Breast epithelium (tissue), 4 donors: ENCODE measurements at places on chromosomes 2 and 18.

- no peak for DNase-seq
- H3K27ac ChIP-seq = no peak overlapping the region
- no peaks in the 10 kb centered on the region for H3K27me3 ChIP-seq
Observed at GRCh38 chr18:54679318-54680149, 88.5 kb downstream of the DYNAP start.

- DNase-seq = no peak
- peaks cover 2% of the 10 kb centered on the region for H3K4me1 ChIP-seq
- no peaks in the 10 kb centered on the region for H3K27me3 ChIP-seq
- no peak overlapping the region for H3K4me3 ChIP-seq
- H3K36me3 ChIP-seq = no peaks in the 10 kb centered on the region
Observed at GRCh38 chr2:28687640-28688385, 63.8 kb upstream of the PPP1CB start.

DNA sequence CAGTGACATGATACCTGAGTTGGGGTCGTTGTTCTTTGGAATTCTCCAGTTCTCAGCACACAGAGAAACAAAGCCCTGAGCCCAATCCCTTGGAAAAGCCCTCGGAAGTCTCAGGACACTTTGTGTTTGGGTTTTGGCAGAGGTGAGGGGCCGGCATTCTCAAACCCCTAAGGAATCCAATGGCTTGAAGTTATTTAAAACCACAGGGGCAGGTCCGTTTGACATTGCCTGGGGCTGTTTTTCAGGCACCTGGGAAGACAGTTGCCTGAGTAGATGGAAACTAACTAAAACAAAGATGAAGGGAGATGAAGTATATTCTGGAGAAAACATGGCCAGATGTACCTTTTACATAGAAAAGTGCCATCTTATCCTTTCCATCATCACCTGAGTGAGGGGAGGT lies 22.5 kb upstream of the OTOF start:
- H3K36me3 ChIP-seq = no peaks in the 10 kb centered on the region
- no peak for DNase-seq
- no peaks in the 10 kb centered on the region for H3K27me3 ChIP-seq
- H3K27ac ChIP-seq = no peak overlapping the region

DNA sequence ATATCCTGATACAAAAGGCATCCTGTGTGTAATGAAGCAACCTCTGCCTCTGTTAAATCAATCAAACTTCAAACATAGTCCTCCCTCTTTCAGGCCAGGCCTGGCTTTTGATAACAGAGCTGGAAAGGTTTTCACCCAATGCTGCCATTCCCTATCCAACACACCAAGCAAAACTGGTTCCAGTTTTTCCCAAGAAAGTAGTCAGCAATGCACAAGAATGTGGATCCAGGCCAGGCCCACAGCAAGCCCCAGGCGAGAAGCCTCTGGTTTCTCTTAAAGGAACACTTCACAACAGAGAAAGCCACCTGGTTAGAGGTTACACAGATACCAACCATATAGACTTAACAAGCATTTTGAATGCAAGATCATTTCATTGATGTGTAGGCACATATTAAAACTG lies 49.2 kb upstream of the CCDC150 start:
- H3K4me3 ChIP-seq = no peak overlapping the region
- DNase-seq = no peak
- H3K27ac ChIP-seq = no peak overlapping the region

DNA sequence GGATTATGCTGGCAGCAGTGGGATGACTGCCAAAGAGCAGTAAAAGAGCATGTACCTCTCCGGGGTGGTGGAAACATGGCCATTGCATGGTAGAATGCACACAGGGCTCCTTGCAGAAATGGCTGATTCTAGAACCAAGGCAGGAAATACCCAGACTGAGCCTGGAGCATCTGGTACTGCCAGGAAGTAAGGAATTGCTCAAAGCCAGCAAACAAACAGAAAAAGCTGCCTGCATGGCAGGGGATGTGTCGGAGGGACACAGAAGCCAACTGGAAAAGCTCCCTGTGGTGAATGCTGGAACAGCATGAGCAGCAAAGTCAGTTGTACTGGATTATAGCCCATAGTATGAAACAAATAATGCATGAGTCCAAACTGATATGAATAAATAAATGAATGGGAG lies 78.0 kb upstream of the NFATC1 start:
- H3K4me3 ChIP-seq = no peak overlapping the region
- H3K4me1 ChIP-seq = no peaks in the 10 kb centered on the region
- no peak overlapping the region for H3K27ac ChIP-seq
- H3K27me3 ChIP-seq = no peaks in the 10 kb centered on the region
- no peaks in the 10 kb centered on the region for H3K36me3 ChIP-seq

DNA sequence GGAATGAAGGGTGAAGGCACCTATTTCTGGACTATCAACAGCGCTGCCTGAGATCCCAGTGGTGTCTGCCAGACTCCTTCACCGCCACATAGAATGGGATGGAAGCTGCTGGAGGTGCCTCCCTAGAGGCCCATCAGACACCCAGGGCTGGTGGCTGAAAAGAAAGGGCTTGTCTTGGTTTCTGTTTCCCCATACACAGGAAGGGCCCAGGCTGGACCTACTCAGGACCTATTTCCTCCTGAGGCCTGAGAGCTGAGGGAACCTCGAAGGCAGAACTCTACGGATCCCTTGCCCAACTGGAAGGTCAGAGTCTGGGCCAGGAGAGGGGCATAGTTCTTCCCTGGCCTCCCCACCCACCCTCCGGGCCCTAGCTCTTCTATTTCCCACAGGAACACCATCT lies 2.9 kb upstream of the CLEC4F start:
- H3K4me1 ChIP-seq = no peaks in the 10 kb centered on the region
- no peak overlapping the region for H3K27ac ChIP-seq
- H3K4me3 ChIP-seq = no peak overlapping the region
- DNase-seq = no peak
- no peaks in the 10 kb centered on the region for H3K36me3 ChIP-seq

DNA sequence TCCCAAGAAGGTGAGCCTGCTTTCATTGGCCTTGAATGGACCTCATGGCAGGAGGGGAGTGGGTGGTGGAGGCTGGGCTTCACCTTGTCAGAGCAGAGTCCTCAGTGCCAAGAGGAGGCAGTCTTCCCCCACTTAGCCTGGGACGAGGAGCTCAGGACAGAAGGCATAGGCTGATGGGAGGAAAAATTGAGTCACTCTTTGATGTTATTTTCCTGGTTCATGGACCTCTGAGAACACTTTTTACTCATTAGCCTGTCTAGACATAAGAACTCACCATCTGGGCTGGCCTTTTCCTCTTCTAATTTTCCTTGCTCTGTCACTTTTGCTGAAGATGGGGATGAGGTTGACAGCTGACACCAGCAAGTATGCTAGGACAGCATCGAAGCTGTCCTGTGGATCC lies 225.7 kb upstream of the TNP1 start:
- DNase-seq = no peak
- no peaks in the 10 kb centered on the region for H3K27me3 ChIP-seq
- H3K27ac ChIP-seq = no peak overlapping the region
- H3K4me3 ChIP-seq = no peak overlapping the region

DNA sequence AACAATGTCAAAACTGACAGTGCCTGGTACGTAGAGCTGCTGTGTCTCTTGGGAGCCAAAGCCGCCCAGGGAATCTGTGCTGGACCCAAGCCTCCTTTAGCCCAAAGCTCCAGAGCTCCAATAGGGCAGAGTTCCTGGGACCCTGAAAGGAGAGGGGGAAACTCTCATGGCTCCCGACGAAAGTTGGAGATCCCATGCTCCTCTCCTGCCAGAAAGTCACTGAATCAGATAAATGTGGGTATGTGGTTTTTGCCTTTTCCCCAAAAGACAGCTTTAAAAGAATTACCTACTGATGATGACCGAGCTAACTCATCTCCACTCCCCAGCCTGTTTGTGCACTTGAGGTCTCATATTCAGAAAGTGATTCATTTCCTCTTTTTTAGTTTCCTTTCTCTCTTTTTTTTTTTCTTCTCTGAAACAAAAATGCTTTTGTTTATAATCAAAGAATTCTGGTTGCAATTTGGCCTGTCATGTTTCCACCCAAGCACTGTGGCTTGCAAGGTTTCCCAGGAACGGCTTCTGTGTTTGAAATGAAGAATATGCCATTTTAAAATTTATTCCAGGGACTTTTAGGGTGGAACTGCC lies 14.1 kb upstream of the PMAIP1 start:
- H3K27ac ChIP-seq = no peak overlapping the region
- no peaks in the 10 kb centered on the region for H3K36me3 ChIP-seq
- H3K4me3 ChIP-seq = no peak overlapping the region
- H3K4me1 ChIP-seq = no peaks in the 10 kb centered on the region
- no peak for DNase-seq
- H3K27me3 ChIP-seq = no peaks in the 10 kb centered on the region

- H3K4me1 ChIP-seq = no peaks in the 10 kb centered on the region
- no peak for DNase-seq
- no peaks in the 10 kb centered on the region for H3K27me3 ChIP-seq
- no peak overlapping the region for H3K4me3 ChIP-seq
- H3K36me3 ChIP-seq = no peaks in the 10 kb centered on the region
Observed at GRCh38 chr2:102313950-102314349, 2.6 kb downstream of the IL1RL1 start.

DNA sequence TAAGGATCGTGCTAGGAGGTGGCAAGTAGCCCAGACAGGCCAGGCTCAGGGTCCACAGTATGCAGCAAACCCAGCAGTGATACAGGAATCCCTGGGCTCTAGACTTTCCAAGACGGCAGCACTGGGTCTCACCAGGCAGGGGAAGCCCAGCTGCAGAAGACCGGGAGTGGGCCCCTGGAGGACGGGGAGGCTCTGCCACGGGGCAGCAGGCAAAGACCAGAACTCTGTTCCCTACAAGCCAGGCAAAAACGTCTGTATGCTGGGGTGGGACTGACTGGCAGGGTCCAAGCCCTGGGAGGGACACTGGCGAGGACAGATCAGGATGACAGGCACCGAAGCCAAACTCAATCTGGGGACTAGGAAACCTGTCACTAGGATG lies 98.9 kb upstream of the SEC11C start:
- no peak for DNase-seq
- no peak overlapping the region for H3K4me3 ChIP-seq
- no peaks in the 10 kb centered on the region for H3K27me3 ChIP-seq
- no peaks in the 10 kb centered on the region for H3K4me1 ChIP-seq

GRCh38 chr2:173555833-173556232 lies 201.2 kb downstream of the CDCA7 start:
- no peak for DNase-seq
- H3K4me1 ChIP-seq = no peaks in the 10 kb centered on the region
- H3K27ac ChIP-seq = no peak overlapping the region
- no peaks in the 10 kb centered on the region for H3K36me3 ChIP-seq

DNA sequence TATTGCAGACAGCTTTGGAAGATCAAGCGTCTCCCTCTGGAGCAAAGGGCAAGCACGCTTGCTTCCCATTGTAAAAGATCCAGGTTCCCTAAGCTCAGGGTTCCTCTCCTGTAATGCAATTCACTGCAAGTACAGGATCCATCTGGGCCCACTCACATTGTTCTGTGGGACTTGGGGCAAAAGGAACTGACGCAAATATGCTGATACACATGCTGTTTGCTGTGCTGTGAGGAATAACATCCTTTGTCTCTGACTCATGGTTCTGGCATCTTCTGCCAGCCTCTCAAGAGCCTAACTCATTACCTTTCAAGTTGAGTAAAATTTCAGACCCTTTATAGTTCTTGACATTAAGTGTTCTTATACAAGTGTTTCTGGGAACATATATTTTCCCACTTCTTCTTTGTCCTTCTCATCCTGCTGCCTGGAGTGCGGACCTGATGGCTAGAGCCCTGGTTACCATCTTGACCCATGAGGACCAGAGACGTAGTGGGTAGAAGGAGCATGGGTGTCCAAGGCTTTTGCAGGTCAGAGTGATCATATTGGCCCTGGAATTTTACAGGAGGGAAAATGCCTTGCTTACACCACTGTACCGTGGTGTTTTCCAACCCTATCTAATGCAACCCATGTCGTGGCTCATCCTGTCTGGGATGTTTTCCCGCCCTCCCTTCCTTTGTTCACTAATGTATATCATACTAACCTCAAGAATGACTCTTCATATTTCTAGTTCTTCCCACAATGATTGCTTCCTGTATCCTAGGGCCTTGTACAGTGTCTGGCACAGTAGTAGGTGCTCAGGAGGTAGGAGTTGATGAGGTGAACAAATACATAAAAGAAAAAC lies 145.7 kb upstream of the GLI2 start:
- H3K4me1 ChIP-seq = no peaks in the 10 kb centered on the region
- H3K27me3 ChIP-seq = no peaks in the 10 kb centered on the region
- H3K36me3 ChIP-seq = no peaks in the 10 kb centered on the region
- H3K27ac ChIP-seq = no peak overlapping the region
- no peak for DNase-seq

DNA sequence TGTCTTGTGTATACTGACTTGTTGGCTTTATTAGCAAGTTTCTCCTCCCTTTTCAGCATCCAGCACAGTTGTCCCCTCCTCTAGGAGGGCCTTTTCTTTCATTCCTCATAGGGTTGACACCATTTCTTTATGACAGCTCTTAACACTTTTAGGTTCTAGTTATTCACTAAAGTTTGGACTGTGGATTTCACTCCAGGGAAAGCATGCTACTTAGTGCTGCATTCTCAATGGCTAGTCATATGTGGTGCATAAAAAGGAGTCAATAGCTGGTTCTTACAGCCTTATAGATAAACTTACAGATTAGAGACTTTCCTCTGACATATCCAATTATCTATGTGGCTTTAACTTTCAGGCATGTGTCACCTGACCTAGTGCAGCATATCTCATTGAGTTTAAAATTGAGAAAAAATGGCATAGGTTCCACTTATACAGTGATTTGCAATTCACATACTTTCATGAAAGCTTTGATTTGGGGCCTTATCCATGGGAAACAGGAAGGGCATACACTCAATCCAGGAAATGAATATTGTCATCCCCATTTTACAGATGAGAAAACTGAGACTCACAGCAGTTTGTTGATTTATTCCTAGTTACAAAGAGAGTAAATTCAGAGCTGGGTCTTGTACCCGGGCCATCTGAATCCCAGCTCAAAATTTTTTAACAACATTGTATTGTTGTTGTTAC lies 289.7 kb downstream of the LPIN1 start:
- DNase-seq = no peak
- no peaks in the 10 kb centered on the region for H3K4me1 ChIP-seq
- H3K27me3 ChIP-seq = no peaks in the 10 kb centered on the region
- H3K4me3 ChIP-seq = no peak overlapping the region
- no peaks in the 10 kb centered on the region for H3K36me3 ChIP-seq

DNA sequence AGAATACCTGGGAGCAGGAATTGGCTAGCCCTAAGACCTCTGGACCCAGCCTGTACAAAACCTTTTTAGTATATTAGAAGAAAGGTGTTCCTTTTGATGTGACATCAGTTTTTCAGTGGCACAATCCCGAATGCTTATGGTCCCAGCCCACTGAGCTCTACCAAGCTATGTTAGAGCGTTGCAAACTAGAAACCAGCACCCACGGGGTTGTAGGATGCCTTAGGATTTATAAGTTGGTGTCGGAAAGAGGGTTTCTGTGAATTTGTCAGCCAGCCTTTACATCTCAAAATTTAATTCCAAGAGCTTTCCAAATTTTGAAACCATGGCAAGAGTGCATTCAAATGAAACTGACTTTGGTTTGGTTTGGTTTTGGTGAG lies 499 bp upstream of the LMAN1 start:
- no peaks in the 10 kb centered on the region for H3K4me1 ChIP-seq
- peak overlapping the region; percentile 83 for H3K4me3 ChIP-seq
- no peaks in the 10 kb centered on the region for H3K27me3 ChIP-seq
- peak overlapping the region; percentile 93 for H3K27ac ChIP-seq
- no peaks in the 10 kb centered on the region for H3K36me3 ChIP-seq

- no peak for DNase-seq
- H3K4me3 ChIP-seq = no peak overlapping the region
- H3K36me3 ChIP-seq = no peaks in the 10 kb centered on the region
- no peak overlapping the region for H3K27ac ChIP-seq
- H3K4me1 ChIP-seq = no peaks in the 10 kb centered on the region
- H3K27me3 ChIP-seq = no peaks in the 10 kb centered on the region
Observed at GRCh38 chr2:201909961-201910361, 103.6 kb downstream of the CDK15 start.
